ENCODE measurements at places on chromosomes 1 and 21.
A peak's percentile ranks its signal among the peaks of the same experiment; 100 is the strongest.

GRCh38 chr1:183483224-183483623 is 10.9 kb downstream of the SMG7 start:
- no peak for DNase-seq

DNA sequence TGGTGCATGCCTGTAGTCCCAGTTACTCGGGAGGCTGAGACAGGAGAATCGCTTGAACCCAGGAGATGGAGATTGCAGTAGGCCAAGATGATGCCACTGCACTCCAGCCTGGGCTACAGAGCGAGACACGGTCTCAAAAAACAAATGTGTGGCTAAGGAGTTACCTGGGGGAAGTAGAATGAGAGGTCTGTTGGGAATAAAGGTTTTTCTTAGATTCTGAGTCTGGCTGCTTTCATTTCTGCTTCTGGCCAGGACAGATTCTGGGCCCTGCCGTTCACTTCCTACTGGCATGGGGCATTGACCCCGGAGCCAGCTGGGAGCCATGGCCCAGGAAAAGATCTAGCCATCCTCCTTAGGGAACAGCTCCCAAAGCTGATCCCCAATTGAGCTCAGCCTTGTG is 420 bp upstream of the DCDC2B start:
- DNase-seq, result no peak

GRCh38 chr21:42039470-42039901 is 29.3 kb upstream of the ZBTB21 start:
- no peak for DNase-seq

GRCh38 chr1:14300991-14301703 is 297.3 kb upstream of the KAZN start:
- no peak for DNase-seq

GRCh38 chr21:31546443-31547170 is 112.9 kb upstream of the SOD1 start:
- DNase-seq, result no peak

DNA sequence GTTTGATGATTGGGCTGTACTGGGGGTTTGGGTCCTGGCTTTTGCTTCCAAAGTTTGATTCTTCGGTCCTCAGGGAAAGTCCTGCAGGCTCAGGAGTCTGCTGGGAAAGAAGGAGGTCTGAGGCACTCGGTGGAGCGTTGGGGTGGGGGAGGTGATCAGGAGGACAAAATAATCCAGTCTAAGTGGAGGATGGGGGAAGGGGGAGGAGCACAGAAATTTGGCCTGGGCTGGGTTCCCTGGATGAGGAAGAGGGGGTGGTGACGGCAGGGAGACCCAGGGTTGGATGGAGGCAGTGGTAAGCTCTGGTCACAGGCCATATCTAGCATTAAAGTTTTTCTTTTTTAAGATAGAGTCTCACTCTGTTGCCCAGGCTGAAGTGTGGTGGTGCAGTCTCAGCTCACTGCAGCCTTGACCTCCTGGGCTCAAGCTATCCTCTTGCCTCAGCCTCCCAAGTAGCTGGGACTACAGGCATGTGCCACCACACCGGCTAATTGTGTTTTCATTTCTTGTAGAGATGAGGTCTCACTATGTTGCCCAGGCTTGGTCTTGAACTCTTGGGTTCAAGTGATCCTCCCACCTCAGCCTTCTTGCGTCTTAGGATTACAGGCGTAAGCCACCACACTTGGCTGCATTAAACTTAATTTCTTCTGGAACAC is 6.8 kb downstream of the SH2D2A start:
- DNase-seq, result no peak

DNA sequence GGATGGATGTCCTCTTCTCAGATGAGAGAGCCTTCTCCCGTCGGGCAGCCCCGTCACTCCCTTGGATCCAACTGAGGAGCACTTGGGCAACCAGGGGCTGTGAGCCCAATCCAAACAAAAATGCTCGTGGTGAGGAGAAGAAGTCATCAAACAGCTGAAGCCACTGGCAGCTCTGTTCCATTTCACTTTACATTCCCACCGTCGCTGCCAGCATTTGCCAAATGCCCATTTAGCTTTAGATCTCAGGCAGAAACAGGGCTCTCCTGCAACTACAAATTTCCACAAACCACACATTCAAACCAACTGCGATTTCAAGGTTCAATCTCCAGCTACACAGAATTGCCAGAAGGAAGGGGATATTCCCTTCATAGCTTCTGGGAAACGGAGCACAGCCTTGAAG is 634.6 kb downstream of the SMYD3 start:
- no peak for DNase-seq

GRCh38 chr1:206700445-206701036 is 15.8 kb downstream of the MAPKAPK2 start:
- no peak for DNase-seq

GRCh38 chr1:179955287-179955680 is 674 bp downstream of the CEP350 start:
- peak; percentile 8 for DNase-seq

GRCh38 chr1:160877221-160877620 is 7.8 kb downstream of the ITLN1 start:
- no peak for DNase-seq

- DNase-seq, result no peak
Measured at GRCh38 chr1:9201401-9202239, 33.0 kb upstream of the H6PD start.

GRCh38 chr1:89516055-89516454 is 8.6 kb upstream of the LRRC8B start:
- DNase-seq, result no peak

GRCh38 chr1:22850281-22850680 is 122.4 kb downstream of the LACTBL1 start:
- DNase-seq, result no peak

DNA sequence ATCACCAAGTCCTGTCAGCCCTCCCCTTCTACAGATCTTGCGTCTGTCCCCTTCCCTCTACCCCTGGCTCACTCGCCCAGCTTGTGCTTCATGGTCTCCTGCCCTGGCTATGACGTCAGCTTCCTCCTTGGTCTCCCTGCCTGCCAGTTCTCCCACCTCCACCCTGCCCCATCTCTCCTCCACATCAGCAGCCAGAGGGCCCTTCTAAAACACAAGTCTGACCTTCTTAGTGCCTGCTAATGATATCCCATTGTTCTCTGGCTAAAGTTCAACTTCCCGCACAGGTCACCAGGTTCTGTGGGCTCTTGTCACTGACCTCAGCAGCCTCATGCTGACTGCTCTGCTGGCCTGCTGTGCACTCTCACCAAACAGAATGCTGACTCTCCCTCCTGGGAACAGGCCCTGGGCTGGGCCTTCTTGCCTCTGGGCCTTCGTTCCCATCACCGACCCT is 24.7 kb upstream of the MYCL start:
- DNase-seq, result no peak

DNA sequence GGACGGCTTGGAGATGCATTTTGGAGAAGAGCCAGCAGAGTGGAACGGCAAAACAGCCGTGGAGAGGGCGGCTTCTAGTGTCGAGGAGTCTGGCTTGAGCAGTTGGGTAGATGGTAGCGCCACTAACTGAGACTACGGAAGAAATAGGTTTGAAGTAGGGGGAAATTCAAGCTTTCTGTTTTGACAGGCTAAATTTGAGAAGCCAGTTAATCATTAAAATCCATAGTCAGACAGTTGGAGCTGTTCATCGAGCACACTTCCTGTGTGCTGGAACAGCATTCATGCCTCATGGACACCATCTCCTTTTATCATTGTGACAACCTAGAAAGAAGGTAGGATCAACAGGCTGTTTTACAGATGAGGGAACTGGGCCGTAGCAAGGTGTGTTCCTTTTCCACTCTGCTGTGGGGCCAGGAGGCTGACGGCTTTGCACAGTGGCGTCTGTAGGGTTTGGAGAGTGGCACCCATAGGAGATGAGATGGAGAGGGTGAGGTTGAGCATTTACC is 3.4 kb upstream of the PKLR start:
- DNase-seq, result no peak

GRCh38 chr1:51088474-51088873 is 13.6 kb upstream of the C1orf185 start:
- no peak for DNase-seq

DNA sequence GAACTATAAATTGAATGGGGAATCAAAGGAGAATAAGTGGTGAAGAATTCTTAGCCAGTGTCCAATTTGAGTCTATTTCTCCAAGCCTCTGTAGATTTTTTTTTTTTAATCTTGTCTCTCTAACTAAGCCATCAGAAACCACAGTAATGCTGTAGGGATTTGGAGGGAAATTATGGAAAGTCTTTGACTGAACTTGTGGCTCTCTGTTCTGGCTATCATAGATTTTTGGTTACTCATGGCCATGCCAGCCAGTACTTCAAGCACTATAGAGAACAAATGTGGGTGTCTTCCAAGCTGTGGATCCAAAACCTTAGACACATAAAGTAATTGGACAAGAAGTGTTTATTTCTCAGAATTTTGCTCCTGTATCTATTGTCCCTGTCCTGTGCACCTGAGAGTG is 147.9 kb downstream of the LRRC40 start:
- DNase-seq, result no peak

DNA sequence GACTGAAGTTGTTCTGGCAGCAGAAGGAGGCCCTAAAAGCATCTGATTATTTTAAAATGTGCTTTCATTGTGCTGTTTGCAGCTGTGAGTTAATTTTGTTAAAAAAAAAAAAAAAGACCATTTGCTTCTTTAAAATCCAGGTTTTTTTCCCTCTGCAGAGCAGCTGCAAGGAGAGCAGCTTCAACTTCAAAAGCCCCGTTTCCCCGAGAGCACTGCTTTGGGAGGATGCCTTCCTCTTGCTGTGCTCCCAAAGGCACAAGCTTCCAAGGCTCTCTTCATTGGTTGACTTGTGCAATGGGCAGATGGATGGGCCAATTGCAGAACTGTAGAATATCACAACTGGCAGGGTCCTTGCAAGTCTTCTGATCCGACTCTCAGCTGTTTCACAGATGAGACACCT is 459.2 kb upstream of the PKN2 start:
- no peak for DNase-seq

- no peak for DNase-seq
Measured at GRCh38 chr1:74652711-74653139, 20.9 kb downstream of the ERICH3 start.

- DNase-seq, result no peak
Measured at GRCh38 chr1:17870679-17871078, 115.5 kb downstream of the ACTL8 start.

DNA sequence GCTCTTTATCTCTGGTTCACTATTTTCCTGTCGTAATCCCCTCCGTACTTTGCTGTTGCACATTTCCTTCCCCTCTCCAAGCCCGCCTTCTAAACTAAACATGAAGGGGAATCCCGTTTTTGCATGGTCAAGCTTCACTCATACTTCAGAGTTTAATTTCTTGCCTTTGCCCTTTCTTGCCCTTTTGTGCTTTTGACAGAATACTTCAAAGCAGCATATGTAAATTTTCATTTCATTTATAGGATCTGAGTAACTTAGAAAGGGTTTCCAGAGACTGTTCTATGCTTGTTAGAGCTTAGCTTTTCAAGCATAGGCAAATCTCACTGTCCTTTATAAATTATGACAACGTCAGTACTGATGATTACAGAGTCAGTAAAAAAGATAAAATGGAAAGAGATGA is 27.7 kb downstream of the SPATA45 start:
- no peak for DNase-seq

DNA sequence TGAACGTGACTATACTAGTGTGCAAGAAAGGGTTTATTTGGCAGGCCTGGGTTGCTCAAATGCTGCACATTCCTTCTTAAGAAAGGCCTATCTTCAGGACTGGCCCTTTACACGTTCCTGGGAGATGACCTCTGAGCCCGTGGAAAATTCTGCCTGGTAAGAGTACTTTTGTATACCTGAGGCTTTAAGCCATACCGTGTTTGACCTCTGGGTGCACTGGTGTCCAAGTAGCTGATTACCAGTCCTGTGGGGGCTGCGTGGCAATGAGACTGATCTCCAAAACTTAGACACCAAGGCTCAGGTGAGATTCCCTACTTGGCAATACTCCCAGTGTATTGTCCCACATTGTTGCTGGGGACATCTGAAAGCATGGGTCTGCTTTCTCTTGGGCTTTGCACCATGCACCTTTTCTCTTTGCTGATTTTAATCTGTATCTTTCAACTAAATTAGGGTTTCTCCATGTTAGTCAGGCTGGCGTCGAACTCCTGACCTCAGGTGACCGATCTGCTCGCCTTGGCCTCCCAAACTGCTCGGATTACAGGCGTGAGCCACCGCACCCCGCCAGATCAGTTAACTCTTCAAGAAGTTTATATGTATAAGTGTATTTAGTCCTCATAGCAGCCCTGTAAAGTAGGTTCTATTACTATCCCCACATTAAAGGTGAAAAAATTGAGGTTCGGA is 44.5 kb downstream of the TRIM33 start:
- no peak for DNase-seq

DNA sequence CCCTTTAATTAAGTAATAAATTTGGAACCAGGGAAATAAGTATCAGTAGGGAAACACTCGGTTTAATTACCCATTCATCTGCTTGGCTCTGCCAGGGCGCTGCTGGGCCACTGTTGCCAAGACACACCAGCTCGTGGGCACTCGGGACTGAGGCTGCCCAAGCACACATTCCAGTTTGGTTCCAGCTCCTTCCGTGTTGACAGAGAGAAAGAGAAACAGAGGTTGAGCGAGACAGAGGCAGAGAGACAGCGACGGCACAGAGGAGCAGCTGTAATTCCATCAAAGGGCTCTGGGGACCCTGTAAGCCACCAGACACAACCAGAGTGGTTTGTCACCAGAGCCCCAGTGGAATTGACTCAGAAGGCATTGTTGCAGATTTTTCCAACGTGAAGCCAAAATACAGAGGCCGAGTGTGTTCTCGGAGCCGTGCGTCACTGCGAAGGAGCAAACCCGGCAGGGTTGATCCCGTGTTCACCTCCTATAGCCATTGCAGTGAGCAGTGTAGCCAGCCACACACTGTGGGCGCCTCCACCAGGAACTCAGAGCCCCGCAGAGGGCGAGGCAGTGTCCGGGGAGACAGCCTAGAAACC is 33.5 kb downstream of the SYF2 start:
- DNase-seq, result no peak

- no peak for DNase-seq
Measured at GRCh38 chr1:183583466-183583865, 6.8 kb downstream of the NCF2 start.

GRCh38 chr1:23576338-23577055 is 17.2 kb upstream of the ID3 start:
- no peak for DNase-seq

DNA sequence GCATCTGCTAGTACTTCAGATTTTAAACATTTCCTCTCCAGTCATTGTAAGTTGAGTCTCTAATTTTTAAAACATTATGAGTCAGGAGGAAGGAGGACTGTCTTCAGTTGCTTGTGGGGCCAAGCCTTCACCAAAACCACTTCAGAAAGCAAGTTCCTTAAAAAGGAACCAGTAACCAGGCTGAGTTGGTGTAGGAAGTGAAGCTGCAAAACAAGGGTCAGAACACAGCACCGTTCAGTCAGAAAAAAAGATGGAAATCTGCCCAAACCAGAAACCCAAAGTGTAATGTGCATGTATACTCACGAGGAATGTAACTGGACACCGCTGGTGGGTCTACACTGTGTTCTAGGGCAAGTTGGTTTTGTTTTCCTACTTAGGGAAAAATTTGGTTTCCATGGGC is 402.1 kb downstream of the SETD4 start:
- DNase-seq, result no peak

DNA sequence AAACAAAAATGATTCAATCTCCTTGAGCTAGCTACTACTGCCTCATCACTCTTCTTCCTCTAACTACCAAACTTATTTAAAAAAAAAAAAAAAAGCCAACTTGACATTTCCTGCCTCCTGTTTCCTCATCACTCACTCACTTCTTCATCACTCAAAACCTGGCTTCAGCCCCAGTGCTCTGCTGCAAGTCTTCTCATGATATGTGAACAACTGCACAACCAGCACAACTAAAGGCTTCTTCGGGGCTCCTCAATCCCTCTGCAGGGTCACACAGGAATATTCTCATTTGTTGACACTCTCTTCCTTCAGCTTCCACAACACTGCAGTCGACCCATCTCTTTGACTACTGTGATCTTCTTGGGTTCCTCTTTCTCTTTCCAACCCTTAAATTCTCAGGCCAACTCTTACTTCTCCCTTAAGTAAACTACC is 7.6 kb downstream of the MTF1 start:
- no peak for DNase-seq
